ENCODE measurements at places on chromosomes 6 and 20.
A peak's percentile ranks its signal among the peaks of the same experiment; 100 is the strongest.

GRCh38 chr6:5141046-5141445, 55.9 kb downstream of the PPP1R3G start:
- DNase-seq: no peak

GRCh38 chr6:96823743-96824142, 13.5 kb downstream of the GPR63 start:
- no peak for DNase-seq

GRCh38 chr6:9139746-9140145, 704.4 kb upstream of the SLC35B3 start:
- DNase-seq: no peak

DNA sequence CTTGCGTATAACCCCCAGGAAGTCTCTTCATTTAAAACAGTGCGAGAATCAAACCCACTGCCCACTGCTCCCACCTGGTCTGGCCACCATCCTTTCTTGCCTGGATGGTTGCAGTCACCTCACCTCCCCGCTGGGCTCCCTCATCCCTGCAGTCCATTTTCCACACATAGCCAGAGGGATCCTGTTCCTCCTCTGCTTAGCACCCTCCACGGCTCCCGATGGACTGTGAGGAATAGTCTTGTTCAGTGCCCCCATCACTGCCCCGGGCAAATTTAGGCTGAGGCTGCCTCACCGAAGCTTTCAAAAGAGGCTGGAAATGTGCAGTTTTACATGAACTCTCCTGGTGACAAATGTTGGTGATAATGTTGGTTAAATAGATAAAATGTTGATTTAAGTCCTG, 17.7 kb downstream of the KCNG1 start:
- no peak for DNase-seq

GRCh38 chr6:116408491-116408890, 37.7 kb downstream of the DSE start:
- DNase-seq: no peak

DNA sequence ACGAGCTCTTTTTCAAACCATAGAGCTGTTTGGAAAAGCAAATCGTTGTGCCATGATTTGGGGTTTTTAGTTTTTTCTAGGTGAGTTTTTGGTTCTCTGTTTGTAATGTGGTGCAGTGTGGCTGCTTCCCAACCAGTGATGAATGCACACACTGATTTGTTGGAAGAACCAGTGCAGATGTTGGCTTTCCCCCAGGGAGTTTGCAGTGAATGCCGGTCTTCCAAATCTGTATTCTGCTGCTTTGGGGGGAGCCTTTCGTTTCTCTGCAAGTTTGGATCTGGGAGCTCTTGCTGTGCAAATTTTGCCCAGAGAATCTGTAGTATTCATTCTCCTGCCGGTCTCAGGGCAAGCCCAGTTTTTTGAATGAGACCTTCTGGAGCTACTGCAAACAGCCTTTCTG, 14.5 kb downstream of the HECA start:
- DNase-seq: no peak

DNA sequence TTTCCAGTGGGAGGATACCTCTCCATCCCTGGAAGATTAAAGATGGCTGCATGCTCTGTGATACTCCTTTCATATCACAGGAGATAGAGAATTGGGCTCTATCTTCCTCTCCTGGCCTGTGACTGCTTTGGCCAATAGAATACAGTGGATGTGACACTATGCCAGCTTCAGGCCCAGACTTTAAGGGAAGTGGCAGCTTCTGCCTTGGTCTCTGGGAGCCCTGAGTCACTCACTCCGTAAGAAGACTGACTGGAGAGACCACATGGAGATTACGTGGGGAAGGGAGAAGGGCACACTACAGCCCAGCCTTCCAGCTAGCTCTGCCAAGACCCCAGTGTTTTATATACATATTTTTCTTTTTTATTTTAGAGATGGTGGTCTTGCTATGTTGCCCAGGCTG, 10.4 kb upstream of the MMP9 start:
- no peak for DNase-seq

- no peak for DNase-seq
Observed at GRCh38 chr6:25232479-25232878, 46.7 kb upstream of the CARMIL1 start.

DNA sequence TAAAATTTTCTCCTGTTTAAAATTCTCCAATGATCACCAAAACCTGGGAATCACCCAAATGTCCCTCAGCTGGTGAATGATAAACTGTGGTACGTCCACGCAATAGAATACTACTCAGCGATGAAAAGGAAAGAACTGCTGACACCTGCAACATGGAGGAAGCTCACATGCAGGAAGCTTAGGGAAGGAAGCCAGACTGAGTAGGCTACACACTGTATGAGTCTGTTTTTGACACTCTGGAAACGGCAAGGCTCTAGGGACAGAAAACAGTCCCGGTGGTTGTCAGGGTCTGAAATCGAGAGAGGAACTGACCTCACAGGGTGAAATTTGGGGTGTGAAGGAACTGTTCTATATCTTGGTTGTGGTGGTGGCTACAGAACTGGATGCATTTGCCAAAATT, 25.2 kb upstream of the TLDC2 start:
- no peak for DNase-seq

DNA sequence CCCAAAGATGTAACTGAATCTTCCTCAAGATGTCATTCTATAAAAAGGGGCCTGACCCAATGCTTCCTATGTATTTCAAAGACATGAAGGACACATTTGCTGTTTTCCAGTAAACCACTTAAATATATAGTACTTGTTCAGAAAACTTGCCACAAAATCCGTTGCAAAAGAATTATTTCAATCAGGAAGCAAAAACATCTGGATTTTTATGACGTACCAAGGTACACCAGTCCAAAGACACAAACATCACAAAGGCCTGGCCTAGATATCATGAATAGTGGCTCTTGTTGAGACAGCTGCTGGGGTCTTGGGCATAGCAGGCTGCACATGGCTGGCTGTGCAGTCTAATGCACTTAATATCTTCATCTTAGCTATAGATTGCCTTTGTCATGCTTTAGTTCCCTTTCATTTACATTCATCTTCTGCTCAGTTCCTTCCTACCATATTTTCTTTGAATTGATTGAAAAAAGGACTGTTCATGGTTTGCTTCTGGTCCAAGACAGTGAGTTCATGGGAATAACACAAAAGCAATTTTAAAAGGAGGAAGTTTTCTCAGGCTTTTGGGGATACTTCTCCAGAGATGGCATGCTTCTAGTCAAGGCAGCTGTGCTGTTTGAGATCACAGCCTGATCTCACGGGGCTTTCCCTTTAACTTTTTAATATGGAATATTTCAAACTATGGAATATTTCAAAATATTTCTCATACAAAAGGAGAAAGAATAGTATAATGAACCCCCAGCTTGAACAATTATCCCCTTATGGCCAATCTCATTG, 44.5 kb downstream of the MYLIP start:
- no peak for DNase-seq

DNA sequence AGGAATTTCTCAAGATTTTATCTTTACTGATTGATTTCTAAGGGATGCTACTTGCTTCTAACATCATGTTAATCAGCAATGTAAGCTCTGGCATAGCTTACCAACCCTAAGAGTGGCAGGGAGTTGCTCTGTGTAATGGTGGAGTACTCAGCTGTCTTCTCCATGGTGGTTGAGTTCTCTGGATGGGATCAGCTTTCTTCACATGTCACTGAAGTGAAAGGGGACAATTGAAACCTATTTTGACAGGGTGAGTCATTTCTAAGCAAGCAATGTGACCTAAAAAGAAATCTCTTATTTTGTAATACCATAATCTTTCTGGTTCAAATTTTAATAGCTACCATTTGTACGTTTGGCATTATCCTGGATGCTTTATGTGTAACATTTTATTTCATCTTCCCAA, 430.4 kb downstream of the GJA1 start:
- DNase-seq: no peak

GRCh38 chr6:25312703-25313102, 33.5 kb downstream of the CARMIL1 start:
- DNase-seq: no peak

GRCh38 chr20:52303281-52303950, 111.8 kb upstream of the ZFP64 start:
- DNase-seq: peak; percentile 57

DNA sequence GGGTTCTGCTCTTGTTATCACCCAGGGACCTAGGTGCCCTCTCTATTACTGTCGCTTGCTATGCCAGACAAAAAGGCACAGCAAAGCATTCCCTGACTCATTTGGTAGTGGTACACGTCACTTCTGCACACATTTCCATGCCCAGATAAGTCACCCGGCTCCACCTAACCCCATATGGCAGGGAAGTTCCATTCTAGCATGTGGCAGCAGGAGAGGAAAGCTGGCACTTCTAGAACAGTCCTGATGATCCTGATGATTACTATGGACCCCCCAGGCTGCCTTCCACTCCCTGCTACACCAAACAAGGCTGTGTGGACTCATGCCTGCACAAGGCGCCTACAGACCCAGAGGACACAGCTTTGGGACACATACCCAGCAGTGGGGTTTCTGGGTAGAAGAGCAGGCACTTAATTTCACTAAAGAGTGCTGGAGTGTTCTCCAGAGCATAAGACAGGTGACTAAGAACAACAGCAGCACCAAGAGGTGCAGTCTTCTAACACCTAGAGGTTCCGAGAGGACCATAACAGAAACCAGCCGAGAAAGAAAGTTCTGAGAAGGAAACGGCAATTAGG, 53.5 kb upstream of the NELFCD start:
- DNase-seq: no peak

GRCh38 chr6:38345586-38345985, 294.1 kb downstream of the BTBD9 start:
- DNase-seq: no peak

DNA sequence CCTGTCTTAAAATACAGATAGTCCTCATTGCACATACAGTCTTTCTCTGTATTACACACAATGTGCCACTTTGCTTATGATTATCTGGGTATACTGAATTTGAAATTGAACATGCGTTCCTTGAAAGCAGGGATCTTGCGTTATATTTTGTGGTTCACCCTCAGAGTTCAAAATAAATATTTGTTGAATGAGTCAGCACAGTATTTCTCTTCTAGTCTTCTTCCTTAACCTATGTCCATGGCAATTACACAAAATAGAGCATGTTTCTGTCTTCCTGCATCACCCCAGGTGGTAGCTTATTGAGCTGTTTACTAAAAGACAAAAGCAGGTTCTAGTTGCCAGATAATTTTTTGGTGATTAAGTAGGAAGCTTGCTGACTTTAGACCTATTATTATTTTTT, 272.9 kb upstream of the FERMT1 start:
- DNase-seq: no peak

DNA sequence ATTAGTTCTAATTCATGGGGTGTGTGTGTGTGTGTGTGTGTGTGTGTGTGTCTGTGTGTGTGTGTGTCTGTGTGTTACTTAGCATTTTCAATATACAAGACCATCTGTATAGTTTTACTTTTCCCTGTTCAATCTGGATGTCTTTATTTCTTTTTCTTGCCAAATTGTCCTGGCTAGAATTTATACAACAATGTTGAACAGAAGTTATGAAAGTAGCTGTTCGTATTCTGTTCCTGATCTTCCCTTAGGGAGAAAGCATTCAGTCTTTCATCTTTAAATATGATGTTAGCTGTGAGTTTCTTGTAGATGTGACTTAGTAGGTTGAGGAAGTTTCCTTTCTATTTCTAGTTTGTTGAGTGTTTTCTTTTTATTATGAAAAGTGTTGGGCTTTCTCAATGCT, 334.7 kb upstream of the RNF24 start:
- no peak for DNase-seq

- no peak for DNase-seq
Observed at GRCh38 chr6:169789146-169789943, 37.9 kb downstream of the ERMARD start.

- no peak for DNase-seq
Observed at GRCh38 chr6:11622156-11622555, 84.6 kb downstream of the TMEM170B start.

GRCh38 chr6:6683969-6684833, 95.7 kb downstream of the LY86 start:
- peak; percentile 64 for DNase-seq

- no peak for DNase-seq
Observed at GRCh38 chr20:33229843-33230242, 6.0 kb upstream of the BPIFA1 start.

DNA sequence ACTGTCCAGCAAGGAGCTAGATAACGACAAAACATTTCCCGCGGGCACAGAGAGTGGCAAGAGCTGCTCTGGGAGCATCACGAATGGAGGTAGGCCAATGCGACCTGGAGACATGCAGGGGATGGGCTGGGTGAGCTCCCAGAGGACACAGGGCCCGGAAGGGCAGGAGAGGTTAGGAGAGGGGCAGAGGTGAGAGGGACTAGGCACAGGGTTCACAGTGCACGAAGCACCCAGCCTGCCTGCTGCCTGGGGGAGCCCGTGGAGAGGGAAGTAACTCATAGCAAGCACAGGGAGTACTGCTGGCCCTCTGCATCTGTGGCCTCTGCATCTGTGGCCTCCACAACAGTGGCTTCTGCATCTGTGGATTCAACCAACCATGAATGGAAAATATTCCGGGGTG, 126.5 kb downstream of the HUS1B start:
- DNase-seq: no peak

GRCh38 chr20:7691647-7692269, 248.5 kb downstream of the HAO1 start:
- DNase-seq: no peak

GRCh38 chr6:14553515-14553914, 435.9 kb downstream of the CD83 start:
- DNase-seq: no peak

DNA sequence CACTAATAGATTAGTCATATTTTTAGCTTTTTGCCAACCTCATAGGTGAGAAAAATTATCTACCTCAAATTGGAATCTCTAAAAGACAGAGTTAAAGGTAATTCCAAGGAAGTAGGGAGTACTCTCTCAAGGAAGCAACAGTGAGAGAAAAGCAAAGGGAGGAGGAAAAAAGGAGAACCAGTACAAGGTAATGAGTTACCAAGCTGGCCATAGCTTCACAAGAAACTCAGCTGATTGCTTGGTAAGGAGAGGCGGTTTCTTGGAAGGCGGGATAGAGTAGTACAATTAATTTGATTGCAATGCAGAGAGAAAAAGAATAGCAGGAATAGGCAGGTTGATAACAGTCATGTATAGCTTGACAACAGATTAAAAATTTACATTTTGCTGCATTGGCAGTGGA, 137.6 kb downstream of the PHF3 start:
- no peak for DNase-seq

- no peak for DNase-seq
Observed at GRCh38 chr6:137573739-137574138, 79.5 kb upstream of the OLIG3 start.

GRCh38 chr6:24431045-24431451, 28.3 kb downstream of the MRS2 start:
- no peak for DNase-seq

GRCh38 chr20:50110141-50111047, 2.6 kb downstream of the UBE2V1 start:
- DNase-seq: peak; percentile 62

GRCh38 chr20:10522328-10522727, 87.2 kb downstream of the SLX4IP start:
- DNase-seq: no peak

- DNase-seq: no peak
Observed at GRCh38 chr6:106630366-106630765, 988 bp downstream of the QRSL1 start.

GRCh38 chr6:2705256-2705655, 45.5 kb downstream of the MYLK4 start:
- no peak for DNase-seq

GRCh38 chr6:53854843-53855567, 60.2 kb downstream of the LRRC1 start:
- no peak for DNase-seq

Data from stimulated activated CD4-positive, alpha-beta T cell treated with anti-CD3 and anti-CD28 coated beads, Interleukin-1b, Interleukin-23, amount 100 ng/mL, for 48 hours (primary cell).